Amniotic stem cell (primary cell): ENCODE measurements at places on chromosomes 2 and 18.

- DNase-seq = no peak
These were observed 122.6 kb upstream of the UGP2 start for GRCh38 chr2:63719052-63719451.

- no peak for DNase-seq
These were observed 174.5 kb upstream of the ZEB2 start for GRCh38 chr2:144694456-144694855.

GRCh38 chr2:714005-714741 lies 37.0 kb upstream of the TMEM18 start:
- peak; percentile 17 for DNase-seq

GRCh38 chr18:48284743-48285142 lies 124.4 kb downstream of the ZBTB7C start:
- DNase-seq = no peak

GRCh38 chr2:226887940-226888339 lies 52.1 kb downstream of the RHBDD1 start:
- no peak for DNase-seq

DNA sequence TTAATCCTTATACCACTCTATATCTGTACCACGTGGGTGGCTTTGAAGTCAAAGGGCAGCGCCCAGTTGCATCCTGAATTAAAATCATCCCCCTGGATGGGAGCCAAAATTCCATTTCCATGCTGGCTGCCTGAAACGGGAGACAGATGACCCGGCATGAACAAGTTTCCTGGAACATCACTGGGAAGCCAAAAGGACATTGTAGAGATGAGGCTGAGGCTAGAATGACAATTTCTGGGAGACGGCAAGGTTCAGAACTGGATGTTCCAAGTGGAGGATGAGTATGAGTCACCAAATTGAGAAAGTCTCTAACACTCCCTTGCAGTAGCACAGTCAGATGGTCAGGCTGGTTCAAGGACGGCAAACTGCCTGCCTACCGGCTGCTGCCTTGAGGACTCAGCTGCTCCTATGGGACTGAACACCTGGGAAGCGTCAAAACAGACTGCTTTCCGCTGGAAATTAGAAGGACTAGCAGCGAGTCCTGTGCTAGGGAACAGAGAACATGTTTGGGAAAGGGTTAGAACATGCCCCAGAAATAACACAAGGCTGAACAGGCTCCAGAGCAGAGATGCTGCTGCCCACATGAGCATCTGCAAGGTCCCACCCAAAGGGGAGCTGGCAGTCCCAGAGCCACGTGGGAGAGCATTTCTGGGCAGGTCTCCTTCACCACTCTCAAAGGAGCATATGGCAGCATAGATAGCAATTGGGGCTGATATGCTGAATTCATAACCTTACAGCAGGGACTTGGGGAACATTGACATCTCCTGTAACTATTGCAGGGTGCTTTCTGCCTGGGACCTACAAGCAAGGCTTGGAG lies 32.0 kb downstream of the YPEL5 start:
- DNase-seq = no peak

GRCh38 chr2:207674266-207674774 lies 37.1 kb upstream of the CCNYL1 start:
- no peak for DNase-seq

GRCh38 chr2:138518860-138519259 lies 17.3 kb downstream of the SPOPL start:
- DNase-seq = no peak

GRCh38 chr2:25274868-25275574 lies 66.7 kb downstream of the DNMT3A start:
- no peak for DNase-seq

GRCh38 chr18:48048251-48048650 lies 117.8 kb upstream of the SMAD2 start:
- no peak for DNase-seq

DNA sequence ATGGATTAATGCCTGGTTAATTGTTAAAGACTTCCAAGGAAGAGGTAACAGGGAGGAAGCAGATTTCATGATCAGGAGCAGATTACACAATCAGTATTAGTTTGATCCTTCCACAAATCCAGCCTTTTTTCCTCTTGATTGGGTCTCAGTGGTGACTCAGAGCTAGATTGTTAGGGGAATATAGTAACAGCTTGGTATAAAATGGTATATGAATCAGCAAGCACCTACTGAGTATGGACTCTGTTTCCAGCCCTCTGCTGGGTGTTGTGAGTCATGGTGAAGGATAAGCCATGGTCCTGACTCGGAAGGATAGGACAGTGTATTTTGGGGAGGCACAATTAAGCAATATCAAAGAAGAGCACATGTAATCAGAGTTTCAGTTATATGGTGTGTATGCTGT lies 272.4 kb upstream of the DPP10 start:
- DNase-seq = no peak

- no peak for DNase-seq
These were observed 37.7 kb upstream of the MEX3C start for GRCh38 chr18:51235009-51235789.
